ENCODE measurements at places on chromosomes 16 and 17.

GRCh38 chr17:47276868-47277267 lies 23.2 kb downstream of the ITGB3 start:
- peak; percentile 30 for DNase-seq

DNA sequence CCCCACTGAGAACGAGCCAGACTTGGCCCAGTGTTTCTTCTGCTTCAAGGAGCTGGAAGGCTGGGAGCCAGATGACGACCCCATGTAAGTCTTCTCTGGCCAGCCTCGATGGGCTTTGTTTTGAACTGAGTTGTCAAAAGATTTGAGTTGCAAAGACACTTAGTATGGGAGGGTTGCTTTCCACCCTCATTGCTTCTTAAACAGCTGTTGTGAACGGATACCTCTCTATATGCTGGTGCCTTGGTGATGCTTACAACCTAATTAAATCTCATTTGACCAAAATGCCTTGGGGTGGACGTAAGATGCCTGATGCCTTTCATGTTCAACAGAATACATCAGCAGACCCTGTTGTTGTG lies 631 bp downstream of the BIRC5 start:
- DNase-seq = no peak

GRCh38 chr17:82299452-82299851 lies 18.0 kb downstream of the CD7 start:
- no peak for DNase-seq

DNA sequence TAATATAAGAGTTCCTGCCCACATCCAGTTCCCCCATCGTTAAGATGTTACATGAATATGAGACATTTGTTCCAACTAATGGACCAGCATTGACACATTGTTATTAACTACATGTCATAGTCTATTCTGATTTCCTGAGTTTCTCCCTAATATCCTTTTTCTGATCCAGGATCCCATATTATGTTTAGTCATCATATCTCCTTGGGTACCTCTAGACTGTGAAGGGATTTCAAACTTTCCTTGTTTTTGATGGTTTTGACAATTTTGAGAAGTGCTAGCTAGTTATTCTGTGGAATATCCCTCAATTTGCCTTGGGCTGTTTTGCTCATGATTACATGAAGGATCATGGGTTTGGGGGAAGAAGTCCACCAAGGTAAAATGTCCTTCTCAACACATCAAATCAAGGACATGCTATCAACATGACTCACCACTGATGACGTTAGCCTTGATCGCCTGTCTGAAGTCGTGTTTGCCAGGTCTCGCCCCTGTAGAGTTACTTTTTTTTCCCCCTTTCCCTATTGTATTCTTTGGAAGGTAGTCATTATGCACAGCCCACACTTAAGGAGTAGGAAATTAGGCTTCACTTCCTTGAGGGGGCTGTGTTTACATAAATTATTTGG lies 42.5 kb downstream of the CACNG3 start:
- no peak for DNase-seq

GRCh38 chr16:84042879-84043485 lies 387 bp upstream of the SLC38A8 start:
- peak; percentile 1 for DNase-seq

- DNase-seq = no peak
Observed at GRCh38 chr17:30920282-30920681, 1.5 kb upstream of the ADAP2 start.

DNA sequence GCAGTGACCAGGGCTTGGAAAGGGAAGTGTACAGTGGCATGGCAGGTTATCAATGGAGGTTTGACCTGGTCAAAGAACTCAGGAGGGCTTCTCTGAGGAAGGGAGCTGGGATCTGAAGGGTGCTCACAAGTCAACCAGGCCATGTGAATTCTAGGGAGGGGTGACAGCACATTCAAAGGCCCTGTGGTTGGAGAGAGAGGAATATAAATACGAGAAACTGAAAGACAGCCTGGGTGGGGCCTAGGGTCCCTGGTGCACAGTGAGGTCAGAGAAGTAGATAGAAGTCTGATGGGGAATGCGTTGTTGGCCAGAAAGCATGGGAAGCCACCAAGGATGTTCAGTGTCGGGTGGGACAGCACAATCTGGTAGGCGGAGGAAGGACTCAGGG lies 210.8 kb downstream of the KATNIP start:
- no peak for DNase-seq

- DNase-seq = peak; percentile 49
Observed at GRCh38 chr17:4498461-4499397, at the start of gene SPNS2. Gene SPNS2 (plus strand): TSS chr17:4498881. CDS start chr17:4499048, 167 bp downstream.

DNA sequence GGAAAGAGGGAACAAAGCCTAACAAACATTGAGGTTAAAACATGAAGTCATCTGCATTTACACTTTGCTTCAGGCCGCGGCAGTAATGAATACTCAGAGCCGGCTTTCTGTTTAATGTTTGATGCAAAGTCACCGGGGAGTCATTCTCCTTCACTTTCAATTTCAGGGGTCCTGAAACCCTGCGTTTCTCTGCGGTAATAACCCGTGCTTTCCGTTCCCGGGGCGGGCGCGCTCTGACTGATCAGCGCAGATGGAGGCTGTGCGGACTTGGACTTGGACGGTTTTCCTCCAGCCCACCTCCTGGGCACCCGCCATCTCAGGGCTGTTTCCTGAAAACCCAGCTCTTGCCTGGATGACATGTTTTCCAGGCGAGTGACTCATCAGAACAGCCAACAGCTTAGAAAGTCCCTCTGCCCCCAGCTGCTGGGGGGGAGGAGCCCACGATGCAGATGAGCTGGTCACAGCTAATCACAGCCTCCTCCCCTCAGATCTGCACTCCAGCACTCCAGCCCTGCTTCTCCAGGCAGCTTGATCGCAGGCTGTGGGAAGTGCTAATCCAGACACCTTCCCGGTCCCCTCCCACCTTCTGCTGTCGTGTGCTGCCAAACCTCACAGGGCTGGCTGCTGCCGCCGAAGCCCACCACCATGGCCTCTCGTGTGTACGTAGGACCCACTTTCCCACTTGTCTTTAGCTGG lies 158.6 kb upstream of the CHMP6 start:
- DNase-seq = peak; percentile 66

GRCh38 chr16:89502081-89502843 lies 5.9 kb upstream of the SPG7 start:
- DNase-seq = no peak

- DNase-seq = no peak
Observed at GRCh38 chr17:18191967-18192366, 8.3 kb downstream of the ALKBH5 start.

DNA sequence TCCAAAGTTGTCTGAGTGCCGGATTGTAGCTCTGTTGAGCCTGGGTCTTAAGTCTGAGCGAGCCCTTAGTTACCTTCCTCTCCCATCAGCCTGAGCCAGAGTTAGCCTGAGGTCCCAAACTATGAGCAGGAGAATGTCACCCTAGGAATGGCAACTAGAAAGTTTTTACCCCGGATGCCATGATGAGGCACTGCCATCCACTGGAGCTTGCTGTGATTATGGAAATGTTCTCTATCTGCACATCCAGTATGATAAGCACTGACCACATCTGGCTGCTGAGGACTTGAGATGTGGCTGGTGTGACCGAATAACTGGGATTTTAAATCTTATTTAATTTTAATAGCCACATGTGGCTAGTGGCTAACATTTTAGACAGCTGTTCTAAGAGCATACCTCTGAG lies 550.0 kb downstream of the CDH13 start:
- DNase-seq = no peak

- no peak for DNase-seq
Observed at GRCh38 chr16:54582631-54583250, 296.2 kb upstream of the IRX3 start.

DNA sequence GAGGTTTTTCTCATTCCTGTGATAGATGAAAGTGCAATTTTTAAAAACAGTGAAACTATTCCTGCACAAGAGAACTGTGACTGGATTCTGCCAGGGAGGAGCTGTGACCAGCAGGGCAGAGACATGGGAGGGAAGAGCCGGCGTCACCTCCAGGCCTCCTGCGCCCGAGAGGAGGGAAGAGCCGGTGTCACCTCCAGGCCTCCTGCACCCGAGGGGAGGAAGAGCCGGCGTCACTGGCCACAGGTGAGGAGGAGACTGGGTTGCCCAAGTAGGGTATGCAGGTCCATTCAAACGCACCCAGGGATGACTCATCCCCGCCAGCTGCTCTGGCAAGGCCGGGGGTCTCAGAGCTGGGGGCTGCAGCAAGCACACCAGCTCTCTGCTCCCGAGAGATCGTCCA lies 56.7 kb downstream of the METRNL start:
- no peak for DNase-seq

- DNase-seq = no peak
Observed at GRCh38 chr16:70476272-70477020, 22.1 kb downstream of the FCSK start.

GRCh38 chr16:17356243-17356933 lies 114.4 kb downstream of the XYLT1 start:
- DNase-seq = no peak

DNA sequence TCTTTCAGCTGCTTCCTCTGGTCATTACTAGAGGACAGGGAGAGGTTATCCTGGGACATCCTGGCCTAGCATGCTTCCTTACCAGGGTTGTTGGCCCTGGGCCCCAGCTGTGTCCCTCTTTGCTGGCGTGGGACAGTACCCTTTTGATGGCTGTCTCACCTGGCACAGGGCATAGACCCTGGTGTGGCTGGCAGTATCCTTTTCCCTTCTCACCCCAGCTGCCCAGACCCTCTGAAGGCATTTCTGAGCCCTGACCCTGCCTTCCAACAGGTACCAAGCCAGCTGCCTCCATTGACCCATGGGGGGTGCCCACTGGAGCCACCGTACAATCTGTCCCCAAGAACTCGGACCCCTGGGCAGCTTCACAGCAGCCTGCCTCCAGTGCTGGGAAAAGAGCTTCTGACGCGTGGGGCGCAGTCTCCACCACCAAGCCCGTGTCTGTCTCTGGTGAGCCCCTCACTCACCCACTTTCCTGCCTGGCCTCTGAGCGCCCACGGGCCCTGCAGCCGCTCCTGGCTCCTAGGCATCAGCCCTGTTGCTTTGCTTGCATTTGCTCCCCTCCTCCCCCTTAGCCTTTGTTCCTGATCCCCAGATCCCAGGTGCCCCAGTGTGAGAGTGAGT lies 34.0 kb downstream of the B9D1 start:
- DNase-seq = no peak

- DNase-seq = peak; percentile 34
Observed at GRCh38 chr16:8493972-8494371, 96.3 kb downstream of the TMEM114 start.

GRCh38 chr16:87496447-87496801 lies 3.6 kb upstream of the ZCCHC14 start:
- DNase-seq = no peak

DNA sequence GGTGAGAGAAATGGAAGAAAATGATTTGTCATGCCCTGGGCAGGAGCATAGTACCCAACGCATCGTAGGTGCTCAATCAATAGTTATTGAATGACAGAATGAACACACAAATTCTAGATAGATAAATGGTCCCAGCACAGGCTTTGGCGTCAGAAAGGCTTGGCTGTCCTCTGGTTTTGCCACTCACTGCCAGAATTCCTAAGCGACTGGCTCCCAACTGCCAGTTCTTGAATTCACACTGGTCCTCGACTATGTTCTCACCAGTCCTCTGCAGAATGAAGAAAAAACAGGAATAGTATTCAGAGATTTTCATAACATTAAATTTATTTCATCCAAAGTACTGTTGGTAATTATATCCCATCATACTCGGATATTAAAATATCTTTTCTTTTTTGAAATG lies 163.1 kb upstream of the NOL11 start:
- DNase-seq = no peak

DNA sequence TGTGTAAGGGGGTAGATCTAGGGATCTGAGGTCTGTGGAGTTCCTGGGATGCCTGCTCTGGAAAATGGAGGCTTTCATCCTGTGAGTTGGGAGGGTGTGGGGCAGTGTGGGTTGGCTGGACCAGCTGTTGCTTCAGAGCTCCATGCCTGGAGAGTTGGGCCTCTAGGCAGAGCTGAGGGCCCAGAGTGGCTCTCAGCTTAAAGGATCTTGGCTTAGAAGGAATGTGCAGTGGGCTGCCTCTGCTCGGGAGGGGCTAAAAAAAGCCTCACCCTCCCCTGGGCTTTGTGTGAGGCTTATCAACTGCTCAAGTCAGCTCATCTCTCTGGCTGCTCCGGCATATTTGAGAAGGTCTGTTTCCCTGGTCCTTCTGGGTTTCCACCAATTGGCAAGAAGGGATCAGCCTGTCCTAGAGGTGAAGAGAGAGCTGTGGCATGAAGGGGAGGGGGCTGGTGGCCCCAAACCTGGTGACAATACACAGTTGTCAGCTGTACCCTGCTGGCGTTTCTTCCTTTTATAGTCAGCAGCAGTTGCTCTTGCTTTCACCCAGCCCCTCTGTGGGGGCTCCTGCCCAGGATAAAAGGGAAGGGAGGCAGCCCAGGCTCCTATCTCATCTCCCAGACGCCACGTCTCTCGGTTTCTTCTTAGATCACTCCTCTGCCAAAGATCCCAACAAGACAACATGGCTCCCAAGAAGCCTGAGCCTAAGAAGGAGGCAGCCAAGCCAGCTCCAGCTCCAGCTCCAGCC lies at the start of gene MYL4:
Gene MYL4 (plus strand): TSS at position 605 of the 745 bp plus-strand sequence. CDS start 75 bp downstream, at position 680.
- no peak for DNase-seq

- no peak for DNase-seq
Observed at GRCh38 chr17:73613271-73614233, 30.7 kb downstream of the SDK2 start.

DNA sequence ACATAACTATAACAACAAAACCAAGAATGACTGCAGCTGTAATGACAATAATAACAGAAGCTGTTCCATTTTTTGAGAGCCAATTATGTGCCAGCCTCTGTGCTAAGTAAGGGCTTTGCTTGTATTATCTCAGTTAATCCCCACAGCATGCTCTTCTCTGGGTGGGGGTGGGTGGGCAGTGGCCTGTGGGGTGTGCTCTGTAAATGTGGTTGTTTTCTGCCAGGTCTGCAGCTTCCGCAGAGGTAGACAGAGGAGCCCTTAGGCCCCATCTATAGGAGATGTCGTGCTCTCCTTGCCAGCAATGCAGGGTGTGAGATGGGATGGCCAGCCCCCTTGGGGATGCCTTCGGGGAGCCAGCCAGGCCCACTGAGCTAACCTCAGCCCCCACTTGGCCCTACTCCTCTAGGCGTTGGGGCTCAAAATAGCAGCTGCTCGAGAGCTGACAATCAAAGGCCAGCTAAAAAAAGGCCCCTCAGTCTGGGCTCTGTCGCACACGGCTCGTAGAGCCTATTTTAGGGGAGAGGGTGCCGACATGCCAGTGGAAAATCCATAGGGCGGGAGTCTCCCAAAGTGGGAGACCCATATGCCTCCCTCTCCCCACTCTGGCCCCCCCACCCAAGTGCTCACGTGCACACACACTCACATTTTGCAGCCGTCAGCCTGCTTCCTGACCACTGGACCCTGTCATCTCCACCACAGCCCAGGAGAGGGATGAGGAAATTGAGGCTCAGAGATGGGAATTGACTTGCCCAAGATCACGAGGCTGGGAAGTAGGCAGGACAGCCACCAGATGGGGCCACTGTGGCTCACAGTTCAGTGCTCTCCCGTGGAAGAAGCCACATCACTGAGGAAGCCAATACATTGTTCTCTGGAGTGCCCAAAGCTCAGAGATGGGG lies 15.8 kb downstream of the CDH16 start:
- no peak for DNase-seq

DNA sequence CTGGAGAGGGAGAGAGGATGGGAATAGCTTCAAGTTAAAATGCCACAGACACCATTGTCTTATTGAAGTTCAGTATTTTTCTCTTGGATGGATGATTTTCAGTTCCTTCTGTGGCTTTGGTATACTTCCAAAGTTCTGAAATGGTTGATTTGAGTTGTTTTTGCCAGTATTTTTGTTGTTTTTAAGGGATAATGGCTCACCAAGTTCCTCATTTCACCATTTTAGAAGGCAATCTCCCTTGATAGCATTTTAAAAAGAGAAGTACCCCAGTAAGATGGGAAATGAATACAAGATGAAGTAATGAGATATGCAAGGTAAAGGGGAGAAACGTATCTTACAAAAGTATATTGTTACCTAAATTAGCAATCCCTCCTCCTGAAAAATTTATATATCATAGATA lies 18.5 kb upstream of the SPDYE4 start:
- no peak for DNase-seq

Measured in NCI-H748 treated with DMSO at 0.1 percent for 48 hours (cell line).